ENCODE measurements at places on chromosomes 7 and 10.
A peak's percentile ranks its signal among the peaks of the same experiment; 100 is the strongest.

DNA sequence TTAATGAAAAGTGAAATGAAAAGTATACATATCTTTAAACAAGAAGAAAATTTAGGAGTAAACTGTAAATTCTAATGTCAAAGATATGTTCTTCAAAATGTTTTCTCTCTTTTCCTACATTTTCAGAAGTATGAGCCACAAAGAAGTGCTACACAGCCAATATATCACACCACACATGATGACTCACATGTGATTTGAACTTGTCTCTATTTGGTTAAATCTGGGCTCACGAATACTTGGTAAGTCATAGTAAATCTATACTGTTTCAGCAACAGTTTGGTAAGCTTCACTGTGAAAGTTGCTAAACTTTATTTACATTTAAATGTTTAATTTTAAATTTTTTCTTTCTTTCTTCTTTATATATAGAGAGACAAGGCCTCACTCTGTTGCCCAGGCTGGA is 380.6 kb upstream of the IGFBP3 start:
- DNase-seq = peak; percentile 61

GRCh38 chr7:69739190-69739589 is 140.9 kb downstream of the AUTS2 start:
- no peak for DNase-seq

GRCh38 chr10:73093922-73094850 is 2.5 kb downstream of the P4HA1 start:
- no peak for DNase-seq

- no peak for DNase-seq
Observed at GRCh38 chr7:12713625-12714378, 26.4 kb downstream of the ARL4A start.

DNA sequence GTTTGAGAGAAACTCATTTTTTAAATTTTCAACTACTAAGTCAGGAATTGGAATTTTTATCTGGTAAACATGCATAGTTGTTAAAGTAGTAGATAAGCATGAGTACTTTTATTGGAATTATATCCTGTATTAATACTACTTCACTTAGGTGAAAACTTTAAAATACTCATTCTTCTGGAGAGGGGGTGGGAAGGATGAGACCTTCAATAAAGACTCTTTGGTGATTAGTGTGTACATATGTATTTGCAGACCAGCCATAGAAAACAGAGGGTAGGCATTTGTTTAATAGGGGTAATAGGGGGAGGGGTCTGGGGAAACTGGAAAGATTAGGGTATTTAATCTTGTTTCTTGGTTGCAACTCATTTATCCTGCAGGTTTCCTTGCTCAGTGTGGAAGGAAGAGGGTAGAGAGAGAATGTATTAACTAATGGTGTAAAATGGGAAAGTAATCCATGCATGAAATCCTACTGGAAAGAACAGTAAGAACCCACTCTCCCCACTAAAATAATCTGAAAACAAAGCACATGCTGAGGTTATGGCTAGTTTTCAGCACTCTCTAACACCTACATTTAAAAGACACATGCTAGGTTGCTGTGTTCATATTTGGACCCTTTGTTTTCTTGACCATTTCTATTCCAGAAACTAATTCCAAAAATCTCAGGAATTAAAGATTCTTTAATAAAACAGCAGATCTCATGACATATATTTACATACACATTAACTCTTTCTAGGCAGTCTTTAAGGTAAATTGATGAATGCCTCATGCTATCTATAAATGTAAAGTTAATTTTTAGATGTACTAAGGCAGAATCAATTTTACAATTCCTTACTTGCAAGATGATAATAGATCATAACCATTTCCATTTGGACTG is 6.2 kb upstream of the IGF2BP3 start:
- DNase-seq = no peak

DNA sequence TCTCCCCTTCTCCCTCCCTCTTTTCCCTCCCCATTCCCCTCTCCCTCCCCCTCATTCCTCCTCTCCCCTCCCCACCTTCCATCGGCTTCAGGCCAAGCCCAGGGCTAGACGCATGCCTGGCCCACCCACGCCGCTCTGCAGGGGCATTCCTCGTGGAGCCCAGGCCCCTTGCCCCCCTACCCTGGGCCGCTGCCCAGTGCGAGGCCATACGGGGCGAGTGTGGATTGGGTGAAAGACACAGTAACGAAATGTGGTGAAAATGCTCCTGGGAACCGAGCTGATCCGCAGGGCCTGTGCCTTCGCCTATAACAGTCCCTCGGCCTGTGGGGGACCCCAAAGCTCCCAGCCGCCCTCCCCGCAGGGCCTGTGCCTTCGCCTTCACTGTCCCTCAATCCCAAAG is 28.3 kb downstream of the ADGRA1 start:
- no peak for DNase-seq

GRCh38 chr7:25656581-25657026 is 428.3 kb upstream of the NPVF start:
- no peak for DNase-seq

DNA sequence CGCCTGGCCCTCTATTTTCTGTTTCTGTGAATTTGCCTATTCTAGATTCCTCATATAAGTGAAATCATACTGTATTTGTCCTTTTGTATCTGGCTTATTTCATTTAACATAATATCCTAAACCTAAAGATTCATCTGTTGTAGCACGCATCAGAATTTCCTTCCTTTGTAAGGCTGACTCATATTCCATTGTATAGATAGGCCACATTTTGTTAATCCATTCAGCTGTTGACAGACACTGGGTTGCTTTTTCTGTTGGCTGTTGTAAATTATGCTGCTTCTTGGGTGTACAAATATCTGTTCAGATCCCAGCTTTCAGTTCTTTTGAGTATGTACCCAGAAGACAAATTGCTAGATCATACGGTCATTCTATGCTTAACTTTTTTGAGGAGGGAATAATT is 28.8 kb upstream of the CUL1 start:
- no peak for DNase-seq

DNA sequence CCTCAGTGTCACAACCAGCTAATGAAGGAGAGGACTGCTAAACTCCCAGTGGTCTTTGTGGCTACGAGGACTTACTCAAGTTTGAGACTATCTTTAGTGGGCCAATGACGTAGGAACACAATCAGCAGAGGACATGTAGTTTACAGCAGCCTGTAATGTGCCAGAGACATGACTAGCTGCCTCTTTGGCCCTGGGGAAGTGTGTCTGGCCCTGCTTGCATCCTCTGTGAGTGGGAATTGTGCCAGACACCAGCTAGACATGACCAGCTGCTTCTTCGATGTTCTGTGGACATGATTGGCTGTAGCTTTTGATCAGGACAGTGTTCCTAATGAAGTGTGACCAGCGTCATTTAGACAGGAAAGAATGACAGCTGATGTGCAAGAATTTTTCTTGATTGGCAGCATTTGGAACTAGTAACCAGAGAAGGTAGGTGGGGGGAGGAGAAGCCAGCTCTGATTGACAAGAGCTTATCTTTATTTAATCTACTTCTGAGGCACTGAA is 141.7 kb downstream of the AUTS2 start:
- DNase-seq = no peak

DNA sequence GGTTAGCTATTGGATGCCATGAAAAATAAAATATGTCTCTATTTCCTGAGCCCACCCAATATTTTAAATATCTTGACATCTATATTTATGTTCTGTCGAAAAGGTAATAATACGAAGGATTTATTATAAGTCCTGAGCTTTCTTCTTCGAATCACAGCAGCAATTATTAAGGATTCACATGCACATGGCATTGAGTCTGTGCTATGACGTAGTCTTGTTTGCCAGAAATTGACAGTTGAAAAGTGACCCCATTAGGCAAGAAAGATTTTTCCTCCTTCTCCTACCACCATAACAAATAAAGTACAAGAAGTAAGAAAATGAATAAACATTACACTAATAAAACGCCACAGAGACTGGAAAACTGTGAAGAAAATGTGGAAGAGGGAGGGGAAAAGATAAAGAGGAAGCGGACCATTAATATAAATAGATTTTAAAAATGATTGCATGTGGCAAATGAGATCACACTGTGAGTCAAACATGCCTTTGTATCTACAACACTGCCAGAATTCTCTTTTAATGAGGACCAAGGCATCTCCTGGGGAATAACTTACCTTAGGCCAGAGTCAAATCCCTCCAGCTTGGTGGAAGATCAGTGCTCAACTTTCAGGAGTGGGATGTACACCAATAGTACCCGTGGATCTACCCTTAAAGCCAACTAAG is 21.6 kb downstream of the FZD1 start:
- DNase-seq = peak; percentile 51

GRCh38 chr7:51451751-51452476 is 135.3 kb upstream of the COBL start:
- DNase-seq = no peak

Data from HCEC 1CT (cell line).